ENCODE measurements at places on chromosomes 5 and 9.

DNA sequence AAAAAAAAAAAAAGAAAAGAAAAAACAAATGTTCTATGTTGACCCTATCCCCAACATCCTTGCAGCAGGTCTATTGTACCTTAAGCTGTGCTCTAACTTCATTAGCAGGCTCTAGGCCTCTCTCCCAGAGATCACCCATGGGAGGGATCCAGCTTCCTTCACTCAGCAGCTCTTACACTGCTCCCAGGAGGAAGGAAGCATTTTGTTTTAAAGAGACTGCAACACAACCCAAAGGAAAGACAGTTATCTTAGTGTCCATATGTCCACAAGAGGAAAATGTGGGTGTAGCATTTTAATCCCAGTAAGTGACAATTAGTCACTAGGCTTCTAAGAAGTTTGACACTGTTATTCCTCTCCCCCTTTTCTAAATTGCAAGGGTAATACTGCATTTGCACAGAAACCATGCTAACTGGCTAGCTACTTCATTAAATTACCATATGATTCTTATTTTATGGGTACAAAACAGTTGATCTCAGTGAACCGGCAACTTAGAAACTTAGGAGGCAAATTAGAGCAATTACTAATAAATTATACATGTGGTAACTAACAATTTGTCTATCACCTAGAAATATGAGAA lies 58.8 kb downstream of the MARCHF3 start:
- peak; percentile 40 for DNase-seq

GRCh38 chr5:121668635-121669034 lies 183.0 kb upstream of the FTMT start:
- DNase-seq, result peak; percentile 0

GRCh38 chr9:125074976-125075375 lies 68.4 kb downstream of the SCAI start:
- no peak for DNase-seq

GRCh38 chr5:110258460-110259216 lies 467.8 kb downstream of the TMEM232 start:
- DNase-seq, result no peak

- no peak for DNase-seq
Observed at GRCh38 chr9:1832960-1833359, 182.2 kb upstream of the SMARCA2 start.

DNA sequence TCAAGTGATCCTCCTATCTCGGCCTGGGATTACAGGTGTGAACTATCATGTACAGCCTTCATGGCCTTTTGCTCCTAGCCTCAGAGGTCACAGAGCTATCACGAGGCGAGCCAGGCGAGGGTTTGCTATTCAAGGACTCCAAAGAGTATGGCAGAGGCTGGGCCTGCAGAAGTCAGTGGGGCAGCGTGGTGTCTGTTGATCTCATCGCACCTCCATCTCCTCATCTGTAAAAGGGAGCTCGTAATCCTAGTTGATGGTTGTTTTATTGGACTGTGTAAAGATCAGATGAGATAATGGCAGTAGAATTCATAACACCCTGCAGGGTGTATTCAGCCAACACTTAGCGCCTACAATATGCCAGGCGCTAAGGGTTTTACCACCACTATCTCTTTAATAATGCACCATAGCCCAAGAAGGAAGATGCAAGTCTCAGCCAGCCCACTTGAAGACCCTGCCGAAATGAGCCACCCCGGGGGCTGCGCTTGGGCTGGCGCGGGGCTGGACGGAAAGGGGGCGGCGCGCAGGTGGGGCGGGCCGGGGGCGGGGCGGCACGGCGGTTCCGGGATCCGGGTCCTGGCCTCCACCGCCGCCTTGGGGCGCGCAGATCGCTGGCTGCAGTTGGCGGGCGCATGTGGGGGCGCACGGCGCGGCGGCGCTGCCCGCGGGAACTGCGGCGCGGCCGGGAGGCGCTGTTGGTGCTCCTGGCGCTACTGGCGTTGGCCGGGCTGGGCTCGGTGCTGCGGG lies at the start of gene GALNT12:
Gene GALNT12, plus strand, starts transcription at position 601 of the 744 bp plus-strand sequence. Its CDS starts 29 bp downstream, at position 630.
- DNase-seq, result no peak

GRCh38 chr5:142289708-142290576 lies 34.9 kb downstream of the SPRY4 start:
- no peak for DNase-seq

- no peak for DNase-seq
Observed at GRCh38 chr5:98308231-98308630, 465.2 kb upstream of the RGMB start.

GRCh38 chr9:14240537-14240936 lies 73.4 kb downstream of the NFIB start:
- no peak for DNase-seq
